ENCODE measurements at places on chromosomes 2 and 18.

GRCh38 chr2:118902266-118903028 is 39.5 kb upstream of the MARCO start:
- no peak for DNase-seq

DNA sequence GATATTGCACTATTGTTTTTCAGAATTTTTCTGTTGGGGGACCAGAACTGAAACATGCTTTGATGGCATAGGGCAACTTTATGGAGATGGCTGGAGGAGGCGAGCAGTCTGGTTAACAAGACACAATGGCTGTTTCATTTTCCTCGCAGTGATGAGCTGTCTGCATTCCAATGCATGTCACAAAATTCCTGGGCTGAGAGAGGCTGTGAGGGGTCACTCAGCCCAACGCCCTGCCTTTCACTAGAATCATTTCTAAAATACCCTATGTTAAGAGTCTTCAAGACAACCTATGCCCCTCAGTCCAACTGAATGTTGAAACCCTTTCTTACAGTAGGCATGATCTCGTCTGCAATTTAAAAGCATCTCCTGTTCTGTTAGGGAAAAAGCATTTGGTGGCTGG is 1090.0 kb downstream of the BCL11A start:
- DNase-seq, result no peak

- no peak for DNase-seq
Measured at GRCh38 chr2:105487142-105488069, 88.6 kb upstream of the FHL2 start.

- no peak for DNase-seq
Measured at GRCh38 chr2:104876606-104877570, 23.0 kb downstream of the POU3F3 start.

All from NCI-H187 treated with DMSO at 0.1 percent for 48 hours (cell line).